Smooth muscle cell of trachea (primary cell): ENCODE measurements at places on chromosomes 1 and 21. TPM values are rescaled to one million over a fixed set of nuclear protein-coding genes. Genes with fewer than 3 reads are reported as not detected.

KRTAP10-3 gene
- not detected in 2 replicates for total RNA-seq

OR2L8 gene
- total RNA-seq, result not detected in 2 replicates

OR2T29 gene
- total RNA-seq, result not detected in 2 replicates

MAP10 gene
- total RNA-seq, result 1.5 and 1.7 TPM in 2 replicates

FAM72D gene
- under 0.01 and 1.3 TPM in 2 replicates for total RNA-seq

FCRL5 gene
- total RNA-seq, result not detected in 2 replicates

SPRR1B gene
- total RNA-seq, result not detected in 2 replicates

SPRR2E gene
- total RNA-seq, result not detected in 2 replicates

IKBKE gene
- total RNA-seq, result 15.9 and 19.3 TPM in 2 replicates

FNDC10 gene
- total RNA-seq, result 1.6 and 4.1 TPM in 2 replicates

DCDC2B gene
- total RNA-seq, result not detected in 2 replicates

KCNQ4 gene
- under 0.01 TPM in 2 replicates for total RNA-seq

GRIK1 gene
- not detected in 2 replicates for total RNA-seq
